ENCODE measurements at places on chromosomes 4 and X.

DNA sequence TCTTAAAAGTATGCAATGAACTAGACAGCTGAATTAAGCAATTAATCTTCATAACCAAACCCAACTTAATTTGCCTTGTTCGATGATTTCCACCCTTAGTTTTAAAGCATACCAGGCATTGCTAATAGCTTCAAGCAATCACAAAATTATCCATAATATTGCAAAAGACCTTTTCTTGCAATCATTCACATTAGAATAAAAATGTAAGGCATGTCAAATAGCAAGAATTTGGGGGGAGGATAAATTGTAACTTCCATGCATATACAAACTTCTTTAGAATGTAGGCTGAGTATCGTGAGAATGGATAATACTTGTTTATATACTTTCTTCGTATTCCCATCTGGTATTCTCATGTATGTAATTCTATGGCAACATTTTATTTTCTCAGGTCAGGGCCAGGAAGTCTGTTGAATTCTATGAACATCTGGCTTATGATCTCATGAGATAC, 28.7 kb upstream of the BMP2K start:
- no peak for DNase-seq

GRCh38 chr4:158538911-158539310, 17.2 kb downstream of the RXFP1 start:
- DNase-seq = peak; percentile 88

- DNase-seq = no peak
These were observed 531 bp downstream of the RUFY3 start for GRCh38 chr4:70722199-70722791.

DNA sequence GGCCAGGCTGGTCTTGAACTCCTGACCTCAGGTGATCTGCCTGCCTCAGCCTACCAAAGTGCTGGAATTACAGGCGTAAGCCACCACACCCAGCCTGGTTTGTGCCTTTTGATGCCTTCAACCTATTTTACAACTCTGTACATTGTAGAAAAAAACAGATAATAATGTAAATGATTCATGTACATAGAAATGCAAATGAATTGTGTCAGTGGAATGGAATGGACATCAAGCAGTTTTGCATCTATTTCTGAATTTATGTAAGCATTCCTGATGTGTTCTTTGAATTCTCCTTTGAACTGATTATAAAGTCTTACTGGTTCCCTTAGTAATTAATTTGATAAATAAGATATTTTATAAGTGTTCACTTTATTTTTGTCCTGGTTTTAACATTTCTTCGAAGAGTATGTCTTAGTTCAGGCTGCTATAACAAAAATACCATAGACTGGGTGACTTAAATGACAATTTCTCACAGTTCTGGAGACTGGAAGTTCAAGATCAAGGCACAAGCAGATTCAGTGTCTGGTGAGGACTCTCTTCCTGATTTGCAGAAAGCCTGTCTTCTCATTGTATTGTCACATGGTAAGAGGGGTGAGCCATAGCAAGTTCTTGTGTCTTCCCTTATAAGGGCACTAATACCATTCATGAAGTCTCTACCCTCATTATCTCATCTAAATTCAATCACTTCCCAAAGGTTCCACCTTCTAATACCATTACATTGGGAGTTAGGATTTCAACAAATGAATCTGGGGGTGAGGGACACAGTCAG, 162.2 kb upstream of the S100G start:
- peak; percentile 21 for DNase-seq

- no peak for DNase-seq
These were observed 597.7 kb downstream of the PCDH18 start for GRCh38 chr4:136934601-136935000.

DNA sequence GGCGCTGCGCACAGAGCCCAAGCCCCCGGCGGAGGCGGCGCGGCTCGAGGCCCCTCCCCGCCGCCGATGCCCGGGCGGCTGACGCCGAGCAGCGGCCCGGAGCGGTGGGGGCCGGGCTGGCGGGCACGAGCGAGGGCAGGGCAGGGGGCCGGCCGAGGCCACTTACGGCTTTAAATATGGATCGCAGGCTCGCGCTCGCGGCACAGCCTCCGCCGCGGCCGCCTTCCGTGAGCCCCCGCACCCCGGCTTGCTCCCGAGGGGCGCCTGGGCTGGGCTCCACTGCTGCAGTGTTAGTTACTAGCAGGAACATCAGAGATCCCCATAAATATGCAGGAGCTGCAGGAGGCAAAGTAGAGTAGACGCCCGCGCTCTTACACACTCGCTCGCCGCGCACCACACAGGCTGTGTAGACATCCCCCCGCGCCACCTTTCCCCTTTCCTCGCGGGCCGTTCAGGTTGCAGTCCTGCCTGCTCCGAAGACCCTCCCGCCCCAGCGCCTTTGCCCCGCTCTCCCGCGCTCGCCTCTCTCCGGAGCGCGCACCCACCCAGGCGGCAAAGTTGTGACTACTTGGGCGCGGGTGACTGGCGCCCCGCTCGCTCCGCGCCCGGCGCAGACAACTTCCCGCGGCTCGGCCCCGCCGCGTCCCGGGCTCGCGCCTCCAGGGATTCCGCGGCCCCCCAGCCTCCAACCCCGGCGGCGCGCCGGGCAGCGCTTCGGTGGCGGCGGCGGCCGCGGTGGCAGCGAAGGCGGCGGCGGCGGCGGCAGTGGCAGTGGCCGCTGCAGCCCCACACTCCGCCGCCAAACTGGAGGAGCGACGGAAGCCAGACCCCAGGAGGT, 152.0 kb upstream of the SLC4A4 start:
- no peak for DNase-seq

DNA sequence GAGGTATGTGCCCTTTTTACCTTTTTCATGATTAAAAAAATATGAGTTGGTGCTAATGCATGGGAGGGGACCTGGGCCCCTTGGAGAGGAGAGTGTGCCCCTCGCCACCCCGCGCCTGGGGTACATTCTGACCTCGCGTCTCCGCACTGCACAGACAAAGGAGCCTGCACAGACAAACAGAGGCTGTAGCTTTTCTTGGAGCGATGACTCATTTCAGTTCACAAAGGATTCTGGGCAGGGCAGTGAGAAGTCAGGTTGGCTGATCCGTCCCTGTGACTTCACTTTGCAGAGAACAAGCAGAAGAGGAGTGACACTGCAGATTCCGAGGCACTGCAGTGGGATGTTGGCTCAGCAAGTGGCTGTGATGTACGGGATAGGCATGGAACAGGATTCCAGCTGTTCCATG, 82.9 kb downstream of the STOX2 start:
- DNase-seq = peak; percentile 75

GRCh38 chrX:132676102-132676501, 187.3 kb upstream of the MBNL3 start:
- no peak for DNase-seq

Data from suppressor macrophage treated with lipopolysaccharide for 1 hour (primary cell).